ENCODE measurements at places on chromosomes 3 and 15. TPM values are rescaled to one million over a fixed set of nuclear protein-coding genes. Genes with fewer than 3 reads are reported as not detected.

NME9 gene
- total RNA-seq: not detected

SMCO1 gene
- total RNA-seq: not detected

PARP15 gene
- 4.1 TPM for total RNA-seq

NEK11 gene
- 4.3 TPM for total RNA-seq

TRPM1 gene
- total RNA-seq: 1.8 TPM

P2RY13 gene
- 0.72 TPM for total RNA-seq

SPSB4 gene
- total RNA-seq: 0.50 TPM

BOC gene
- total RNA-seq: 28.1 TPM

DPH3 gene
- total RNA-seq: 16.7 TPM

RBPMS2 gene
- 3.0 TPM for total RNA-seq

KBTBD8 gene
- 2.0 TPM for total RNA-seq

SNURF gene
- total RNA-seq: 1.2 TPM

CASR gene
- not detected for total RNA-seq

VGLL4 gene
- 41.3 TPM for total RNA-seq

CCR8 gene
- total RNA-seq: not detected

GRCh38 chr15:68683026-68683425, 104.2 kb downstream of the CORO2B start:
- no peak for DNase-seq

DNA sequence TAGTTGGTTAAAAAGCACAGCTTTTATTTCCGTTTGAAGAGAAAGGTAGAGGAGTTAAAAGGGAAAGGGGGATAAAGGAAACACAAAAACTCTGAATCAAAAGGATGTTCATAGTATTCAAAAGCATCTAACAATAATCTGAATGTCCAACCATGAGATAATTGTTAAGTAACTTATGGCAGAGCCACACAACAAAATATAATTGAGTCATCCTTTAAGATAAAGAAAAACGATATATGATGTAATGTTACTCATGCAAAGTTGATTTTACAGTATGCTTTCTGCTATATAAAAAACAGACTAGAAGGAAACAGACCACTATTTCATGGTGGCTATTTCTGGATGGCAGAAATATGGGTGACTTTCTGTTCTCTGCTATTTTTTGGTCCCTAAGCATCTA, 3.9 kb downstream of the XPC start:
- DNase-seq: no peak

- DNase-seq: no peak
These were observed 151.8 kb upstream of the DPH6 start for GRCh38 chr15:35697549-35698299.

DNA sequence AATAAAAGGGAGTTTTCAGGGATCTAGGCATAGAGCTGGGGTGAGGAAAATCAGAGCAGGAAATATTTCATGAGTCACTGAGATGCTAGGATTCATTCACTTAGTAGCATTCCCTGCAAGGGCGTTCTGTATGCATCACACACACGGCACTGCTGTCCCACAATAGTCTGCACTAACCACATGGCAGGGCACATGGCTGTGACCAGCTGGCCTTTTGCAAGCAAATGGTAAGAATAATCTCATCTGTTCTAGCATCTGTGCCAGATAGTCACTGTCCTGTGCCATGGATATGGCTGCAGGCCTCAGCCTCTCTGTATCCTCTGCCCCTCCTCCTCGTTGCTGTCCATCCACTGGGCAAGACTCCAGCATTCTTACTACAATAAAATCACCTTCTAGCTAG, 37.8 kb downstream of the BOC start:
- no peak for DNase-seq

- DNase-seq: no peak
These were observed 46.8 kb upstream of the VPS8 start for GRCh38 chr3:184765047-184765729.

DNA sequence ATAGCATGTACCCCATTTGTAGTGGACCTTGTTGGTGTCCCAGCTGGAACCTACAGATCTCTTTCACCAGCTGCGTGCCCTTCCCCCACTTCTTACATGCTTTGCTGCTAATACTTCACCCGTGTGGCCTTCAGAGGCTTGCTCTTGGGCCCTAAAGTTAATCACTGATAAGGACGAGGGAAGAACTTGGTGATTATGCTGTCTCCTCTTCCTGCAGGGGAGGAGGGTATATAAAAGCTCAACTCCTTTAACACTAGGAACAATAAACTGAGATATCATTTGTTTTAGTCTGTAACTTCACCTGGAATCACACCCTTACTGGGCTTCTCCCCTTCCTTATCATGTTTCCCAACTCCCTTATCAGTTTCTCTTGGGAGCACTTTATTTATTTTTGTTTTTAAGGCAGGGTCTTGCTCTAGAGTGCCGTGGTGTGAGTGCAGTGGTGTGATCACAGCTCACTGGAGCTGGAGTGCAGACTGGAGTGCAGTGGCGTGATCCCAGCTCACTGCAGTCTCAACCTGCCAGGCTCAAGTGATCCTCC, 43.2 kb upstream of the PIK3R4 start:
- DNase-seq: no peak

- DNase-seq: no peak
These were observed 157.6 kb downstream of the NFKBIZ start for GRCh38 chr3:102006812-102007485.

- DNase-seq: no peak
These were observed 56.5 kb upstream of the SLC6A1 start for GRCh38 chr3:10935846-10936631.

DNA sequence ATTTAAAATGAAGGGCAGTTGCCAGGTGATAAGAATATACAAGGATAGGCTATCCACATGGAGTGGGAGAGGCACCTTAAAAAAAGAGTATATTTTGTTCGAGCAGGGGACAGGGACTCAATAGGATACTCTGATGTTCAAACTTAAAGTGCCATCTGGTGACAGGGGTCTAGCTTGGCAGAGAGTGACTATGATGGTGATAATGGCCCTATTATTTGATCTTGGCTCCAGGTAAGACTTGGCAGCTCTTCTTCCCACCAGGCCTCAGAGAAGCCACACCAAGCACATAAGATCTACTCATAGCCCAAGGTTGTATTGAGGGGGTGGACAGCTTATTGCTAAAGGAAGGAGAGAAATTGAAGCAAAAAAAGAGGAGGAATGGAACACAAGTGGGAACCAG, 109.0 kb upstream of the MANF start:
- no peak for DNase-seq

GRCh38 chr3:71461749-71462483, 121.6 kb downstream of the FOXP1 start:
- DNase-seq: no peak

GRCh38 chr3:40292637-40293349, 16.7 kb upstream of the EIF1B start:
- DNase-seq: no peak

- DNase-seq: no peak
These were observed 27.6 kb upstream of the SRP14 start for GRCh38 chr15:40066589-40066988.

DNA sequence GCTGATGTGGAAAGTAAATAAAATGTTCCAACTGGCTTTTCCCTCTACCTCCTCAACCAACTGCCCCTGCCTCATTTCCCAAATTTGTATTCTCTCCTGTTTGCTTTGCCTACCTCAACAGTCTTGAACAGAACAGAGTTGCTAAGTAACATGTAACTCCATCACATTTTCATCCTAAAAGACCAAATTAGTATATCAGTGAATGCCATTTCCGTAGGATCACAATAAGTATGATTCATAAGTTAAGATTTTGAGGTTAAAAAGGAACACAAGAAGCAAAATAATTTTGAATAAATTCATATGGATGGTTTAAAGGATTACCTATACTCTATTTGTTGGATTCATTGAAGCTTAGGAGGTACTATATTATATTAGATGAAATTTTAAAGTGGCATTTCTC, 154.9 kb downstream of the ECT2 start:
- no peak for DNase-seq

DNA sequence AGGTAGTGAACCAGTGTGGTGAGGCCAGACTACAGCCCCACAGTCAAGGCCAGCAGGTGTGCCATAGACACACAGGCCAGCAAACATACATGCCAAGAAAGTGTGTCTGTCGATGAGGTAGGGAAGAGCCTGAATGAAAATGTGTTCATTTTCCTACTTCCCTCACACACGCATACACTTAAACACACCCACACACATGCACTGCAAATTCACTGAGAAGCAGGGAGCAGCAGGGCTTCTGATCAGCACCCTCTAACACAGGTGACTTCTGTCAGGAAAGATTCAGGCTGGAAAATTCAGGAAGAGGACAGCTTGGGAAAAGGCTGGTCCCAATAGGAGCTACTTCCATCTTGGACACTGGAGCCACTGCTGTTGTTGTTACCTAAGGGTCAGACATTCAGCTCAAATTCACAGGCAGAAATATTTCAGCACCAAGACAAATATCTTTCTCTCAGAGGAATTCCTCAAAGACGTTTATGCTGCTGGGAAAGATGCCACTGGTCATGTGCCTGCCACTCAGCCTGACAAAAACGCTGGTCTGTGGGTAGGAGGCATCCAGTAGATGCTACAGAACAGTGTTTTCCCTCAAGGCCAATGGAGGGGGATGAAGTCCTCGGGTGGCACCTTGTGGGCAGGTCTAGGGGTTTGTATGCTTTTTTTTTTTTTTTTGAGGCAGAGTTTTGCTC, 40.9 kb upstream of the LARS2 start:
- DNase-seq: no peak

GRCh38 chr3:117708601-117709000, 999.0 kb downstream of the TUSC7 start:
- DNase-seq: no peak

- no peak for DNase-seq
These were observed 12.9 kb downstream of the VPS18 start for GRCh38 chr15:40906991-40907802.

DNA sequence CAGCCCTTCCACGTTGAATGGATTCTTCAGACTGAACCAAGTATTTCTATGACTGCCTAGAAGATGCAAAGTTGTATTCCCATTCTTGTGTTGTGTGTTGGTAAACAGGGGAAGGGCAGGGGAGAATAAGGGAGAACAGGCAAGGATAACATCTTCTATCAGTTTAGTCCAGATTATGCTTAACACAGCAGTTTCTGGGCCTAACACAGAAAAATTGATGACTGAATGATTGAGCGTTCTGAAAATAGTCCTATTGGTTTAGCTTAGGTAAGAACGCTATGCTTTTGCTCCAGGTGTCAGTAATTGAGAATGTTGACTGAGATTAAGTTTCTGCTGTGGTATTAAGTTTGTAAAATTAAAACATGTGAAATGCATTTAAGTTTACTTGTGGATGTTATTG, 8.6 kb downstream of the FOXB1 start:
- no peak for DNase-seq

DNA sequence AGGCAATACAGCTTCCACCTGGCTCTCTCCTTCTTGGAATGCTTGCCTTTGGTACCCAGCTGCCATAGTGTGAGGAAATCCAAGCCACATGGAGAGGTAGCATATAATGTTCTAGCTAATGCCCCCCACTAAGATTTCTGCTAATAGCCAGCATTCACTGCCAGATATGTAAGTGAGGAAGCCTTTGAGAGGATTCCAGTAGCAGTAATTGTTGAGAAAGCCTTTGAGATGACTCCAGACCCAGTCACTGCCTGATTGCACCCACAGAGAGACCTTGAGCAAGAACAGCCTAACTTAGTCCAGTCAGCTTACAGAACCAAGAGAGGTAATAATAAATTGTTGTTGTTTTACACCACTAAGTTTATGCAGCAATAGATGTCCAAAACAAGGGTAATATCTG, 63.1 kb downstream of the STRIT1 start:
- DNase-seq: no peak

DNA sequence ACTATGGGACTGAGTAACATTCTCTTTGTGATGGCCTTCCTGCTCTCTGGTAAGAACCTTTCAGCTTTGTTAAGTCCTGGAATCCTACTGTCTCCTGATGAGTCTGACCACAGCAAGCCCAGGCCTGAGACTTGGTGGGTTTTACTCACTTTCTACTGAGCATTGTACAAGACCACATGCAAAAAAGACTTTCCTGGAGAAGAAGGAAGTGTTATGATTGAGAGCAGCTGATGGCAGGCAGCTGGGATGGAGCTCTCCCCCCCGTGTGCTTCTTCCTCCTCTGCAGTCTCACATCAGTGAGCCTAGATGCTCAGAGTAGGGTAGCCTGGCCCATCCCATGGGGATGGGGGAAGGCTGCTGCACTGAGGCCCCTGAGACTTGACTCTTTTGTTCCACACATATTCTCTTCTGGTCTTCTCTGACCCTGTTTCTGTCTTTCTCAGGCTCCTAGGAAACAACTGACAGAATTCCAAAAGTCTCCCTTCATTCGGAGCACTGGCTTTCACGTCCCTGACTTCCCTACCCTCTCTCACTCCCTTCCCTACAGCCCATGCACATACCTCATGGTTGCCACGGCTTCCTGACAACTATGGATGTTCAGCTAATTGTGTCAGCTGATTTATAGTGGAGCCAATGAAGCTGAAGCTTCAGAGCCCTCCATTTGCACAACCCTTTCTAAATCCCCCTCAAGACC, 36.6 kb downstream of the CD86 start:
- no peak for DNase-seq

- DNase-seq: no peak
These were observed 28.1 kb downstream of the RNU5B-1 start for GRCh38 chr15:65332391-65333147.

- DNase-seq: no peak
These were observed 148.1 kb upstream of the UMPS start for GRCh38 chr3:124582196-124582595.

DNA sequence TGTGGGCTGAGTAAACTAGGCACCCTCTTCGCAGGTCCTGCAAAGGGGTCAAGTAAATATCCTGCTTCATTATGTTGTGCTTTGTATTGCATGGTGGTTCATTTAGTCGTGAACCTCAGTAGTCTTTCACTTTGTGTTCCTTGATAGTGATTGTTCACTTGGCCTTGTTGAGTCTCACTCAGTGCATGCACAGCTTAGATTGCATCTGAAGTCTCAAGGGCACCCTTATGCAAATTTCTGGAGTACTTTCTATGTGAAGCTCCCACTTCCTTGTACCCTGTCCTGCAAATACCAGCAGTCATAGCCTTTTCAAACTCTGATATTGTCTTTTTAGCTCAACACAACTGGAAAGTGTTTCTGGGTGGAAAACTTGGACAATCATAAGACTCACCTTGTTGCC, 519.2 kb downstream of the NAALADL2 start:
- no peak for DNase-seq

GRCh38 chr3:80556763-80557162, 789.0 kb upstream of the ROBO1 start:
- no peak for DNase-seq

GRCh38 chr3:99599894-99600293, 38.5 kb upstream of the COL8A1 start:
- no peak for DNase-seq

- DNase-seq: no peak
These were observed 153.2 kb downstream of the CTNNB1 start for GRCh38 chr3:41352510-41352909.

DNA sequence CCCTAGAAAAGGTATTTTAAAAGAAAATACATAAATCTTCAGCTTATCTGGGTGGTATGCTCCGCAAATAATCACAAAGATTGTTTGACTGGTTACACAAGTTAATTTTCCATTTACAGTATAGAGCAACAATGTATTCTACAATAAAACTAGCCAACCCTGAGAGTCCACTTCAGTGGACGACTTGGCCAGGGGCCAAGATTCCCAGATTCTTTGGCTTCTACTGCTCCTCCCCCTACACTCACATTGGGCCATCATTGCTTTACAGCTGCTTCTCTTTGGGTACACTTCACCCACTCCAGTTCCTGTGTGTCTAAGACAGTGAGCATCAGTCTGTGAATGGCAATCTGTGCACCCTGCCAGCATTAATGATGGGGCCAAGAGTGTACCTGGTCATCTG, 17.2 kb upstream of the PRICKLE2 start:
- DNase-seq: no peak

GRCh38 chr3:2869905-2870304, 240.3 kb downstream of the IL5RA start:
- DNase-seq: no peak

Measured in omental fat pad (tissue), 4 donors.